ENCODE measurements at places on chromosomes 13 and 19.

- DNase-seq = no peak
- H3K36me3 ChIP-seq = no peaks in the 10 kb centered on the region
- H3K4me3 ChIP-seq = no peak overlapping the region
- H3K27ac ChIP-seq = no peak overlapping the region
These were observed 193.1 kb downstream of the ZIC5 start for GRCh38 chr13:99778500-99778899.

- H3K4me1 ChIP-seq = no peaks in the 10 kb centered on the region
- no peak overlapping the region for H3K4me3 ChIP-seq
- H3K27ac ChIP-seq = no peak overlapping the region
- no peak for DNase-seq
- H3K27me3 ChIP-seq = no peaks in the 10 kb centered on the region
- H3K36me3 ChIP-seq = peaks cover 27% of the 10 kb centered on the region
These were observed 2.0 kb downstream of the ZNF562 start for GRCh38 chr19:9672893-9673292.

- H3K4me3 ChIP-seq = no peak overlapping the region
- no peak for DNase-seq
- no peak overlapping the region for H3K27ac ChIP-seq
- no peaks in the 10 kb centered on the region for H3K4me1 ChIP-seq
These were observed 135.7 kb downstream of the MIPEP start for GRCh38 chr13:23753458-23753857.

DNA sequence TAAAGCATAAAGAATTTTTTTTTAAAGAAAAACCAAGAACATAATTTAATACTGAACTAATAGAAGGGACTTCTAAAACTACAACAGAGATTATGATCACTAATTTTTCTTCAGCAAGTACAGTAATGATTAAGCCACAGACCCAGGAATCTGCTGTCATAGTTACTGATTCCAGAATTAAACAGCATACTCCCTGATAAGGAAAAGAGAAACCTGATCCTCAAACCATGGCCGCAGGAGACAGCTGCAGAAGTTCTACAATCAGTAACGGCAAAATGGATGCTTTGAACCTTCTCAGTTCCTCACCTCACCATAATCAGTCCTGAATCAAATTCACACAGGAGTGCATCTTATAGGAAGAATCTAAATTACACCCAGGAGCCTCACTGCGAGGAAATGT, 939.0 kb upstream of the SLITRK1 start:
- H3K36me3 ChIP-seq = no peaks in the 10 kb centered on the region
- no peaks in the 10 kb centered on the region for H3K27me3 ChIP-seq
- peak; percentile 71 for DNase-seq
- no peak overlapping the region for H3K27ac ChIP-seq

- H3K27me3 ChIP-seq = no peaks in the 10 kb centered on the region
- DNase-seq = no peak
- H3K4me3 ChIP-seq = no peak overlapping the region
- H3K4me1 ChIP-seq = no peaks in the 10 kb centered on the region
These were observed 70.8 kb downstream of the LNX2 start for GRCh38 chr13:27549406-27549981.

GRCh38 chr13:49953560-49953959, 17.4 kb upstream of the SPRYD7 start:
- no peaks in the 10 kb centered on the region for H3K27me3 ChIP-seq
- no peak for DNase-seq
- H3K27ac ChIP-seq = no peak overlapping the region
- no peak overlapping the region for H3K4me3 ChIP-seq

DNA sequence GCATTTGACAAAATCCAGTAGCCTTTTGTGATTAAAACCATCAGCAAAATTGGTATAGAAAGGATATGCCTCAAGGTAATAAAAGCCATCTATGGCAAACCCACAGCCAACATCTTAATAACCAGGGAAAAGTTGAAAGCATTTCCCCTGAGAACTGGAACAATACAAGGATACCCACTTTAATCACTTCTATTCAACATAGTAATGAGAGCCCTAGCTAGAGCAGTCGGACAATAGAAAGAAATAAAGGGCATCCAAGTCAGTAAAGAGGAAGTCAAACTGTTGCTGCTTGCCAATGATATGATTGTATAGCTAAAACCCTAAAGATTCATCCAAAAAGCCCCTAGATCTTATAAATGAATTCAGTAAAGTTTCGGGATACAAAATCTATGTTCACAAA, 1510.3 kb downstream of the PCDH9 start:
- H3K36me3 ChIP-seq = no peaks in the 10 kb centered on the region
- H3K27me3 ChIP-seq = no peaks in the 10 kb centered on the region
- H3K4me3 ChIP-seq = no peak overlapping the region
- H3K27ac ChIP-seq = no peak overlapping the region
- no peaks in the 10 kb centered on the region for H3K4me1 ChIP-seq

DNA sequence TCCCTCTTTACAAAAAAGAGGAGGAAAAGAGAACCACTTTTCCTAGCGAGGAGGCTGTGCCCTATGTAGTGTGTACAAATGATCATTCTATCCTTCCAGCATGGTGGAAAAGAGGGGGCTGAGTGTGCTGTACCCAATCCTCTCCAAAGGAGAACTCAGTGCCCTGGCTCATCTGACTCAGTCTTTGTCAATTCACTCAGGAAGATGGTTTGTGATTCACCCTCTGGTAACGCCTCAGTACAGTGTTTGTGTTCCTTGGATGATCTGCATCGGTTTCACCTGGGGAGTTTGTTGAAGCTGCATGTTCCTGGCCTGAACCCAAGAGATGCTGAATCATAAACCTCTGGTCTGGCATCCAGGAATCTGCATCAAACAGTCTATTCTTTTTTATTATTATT, 18.3 kb upstream of the ENOX1 start:
- no peaks in the 10 kb centered on the region for H3K27me3 ChIP-seq
- DNase-seq = no peak
- H3K4me1 ChIP-seq = no peaks in the 10 kb centered on the region
- H3K27ac ChIP-seq = no peak overlapping the region
- no peaks in the 10 kb centered on the region for H3K36me3 ChIP-seq

GRCh38 chr13:99507054-99507453, 5.8 kb downstream of the TM9SF2 start:
- no peak overlapping the region for H3K4me3 ChIP-seq
- no peak overlapping the region for H3K27ac ChIP-seq
- peaks cover 22% of the 10 kb centered on the region for H3K36me3 ChIP-seq
- DNase-seq = no peak
- H3K27me3 ChIP-seq = no peaks in the 10 kb centered on the region

GRCh38 chr13:49356223-49356622, 87.6 kb downstream of the CAB39L start:
- no peaks in the 10 kb centered on the region for H3K27me3 ChIP-seq
- DNase-seq = no peak
- H3K36me3 ChIP-seq = no peaks in the 10 kb centered on the region
- no peaks in the 10 kb centered on the region for H3K4me1 ChIP-seq
- H3K27ac ChIP-seq = no peak overlapping the region

- no peaks in the 10 kb centered on the region for H3K36me3 ChIP-seq
- no peak overlapping the region for H3K4me3 ChIP-seq
- no peaks in the 10 kb centered on the region for H3K4me1 ChIP-seq
- H3K27ac ChIP-seq = no peak overlapping the region
- peak; percentile 51 for DNase-seq
- peaks cover 29% of the 10 kb centered on the region for H3K27me3 ChIP-seq
These were observed 9.9 kb downstream of the LMTK3 start for GRCh38 chr19:48501494-48502349.

- H3K27ac ChIP-seq = no peak overlapping the region
- DNase-seq = no peak
- H3K4me1 ChIP-seq = peaks cover 8% of the 10 kb centered on the region
- no peaks in the 10 kb centered on the region for H3K27me3 ChIP-seq
- H3K36me3 ChIP-seq = no peaks in the 10 kb centered on the region
- no peak overlapping the region for H3K4me3 ChIP-seq
These were observed 11.8 kb downstream of the PPP1R37 start for GRCh38 chr19:45104658-45105349.

DNA sequence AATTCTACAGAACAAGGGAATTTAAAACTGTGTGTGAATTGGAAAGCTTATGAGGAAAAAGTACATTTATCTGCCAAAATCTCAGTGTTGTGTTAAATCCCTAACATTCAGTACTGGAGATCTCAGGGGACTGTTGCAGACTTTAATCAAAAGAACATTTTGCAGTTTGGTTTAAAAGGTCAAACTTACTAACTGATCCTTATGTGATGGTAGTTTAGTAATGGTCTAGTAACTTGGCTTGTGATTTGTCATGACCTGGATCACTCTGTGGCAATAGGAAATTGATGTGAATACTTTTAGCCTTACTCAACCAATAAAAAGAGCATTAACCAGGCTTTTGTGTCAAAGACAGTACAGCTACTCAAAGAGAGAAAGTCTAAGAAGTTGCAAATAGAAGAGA, 862.1 kb upstream of the MIR17HG start:
- no peak overlapping the region for H3K4me3 ChIP-seq
- no peak for DNase-seq
- H3K36me3 ChIP-seq = no peaks in the 10 kb centered on the region
- H3K27ac ChIP-seq = no peak overlapping the region
- no peaks in the 10 kb centered on the region for H3K27me3 ChIP-seq

- H3K36me3 ChIP-seq = no peaks in the 10 kb centered on the region
- no peaks in the 10 kb centered on the region for H3K4me1 ChIP-seq
- no peak for DNase-seq
- H3K27me3 ChIP-seq = no peaks in the 10 kb centered on the region
- no peak overlapping the region for H3K4me3 ChIP-seq
These were observed 1156.5 kb downstream of the OLFM4 start for GRCh38 chr13:54185101-54185500.

DNA sequence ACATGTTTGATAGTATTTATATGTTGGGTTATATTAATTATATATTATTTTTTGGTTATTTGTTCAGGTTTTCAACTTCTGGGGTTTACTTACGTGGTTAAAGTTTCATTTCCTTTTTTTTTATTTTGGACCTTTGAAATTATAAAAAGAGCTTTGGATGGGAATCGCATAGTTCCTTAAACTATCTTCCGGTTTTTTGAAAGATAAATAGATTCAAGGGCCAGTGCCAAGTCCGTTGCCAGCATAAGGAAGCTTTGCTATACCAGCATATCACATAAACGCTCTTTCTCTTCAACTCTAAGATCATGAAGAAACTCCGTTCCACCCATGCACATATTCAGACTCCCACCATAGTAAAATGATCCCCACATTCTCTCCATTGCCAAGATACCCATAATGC, 7.4 kb upstream of the OXGR1 start:
- no peak for DNase-seq
- H3K4me3 ChIP-seq = no peak overlapping the region
- H3K27me3 ChIP-seq = no peaks in the 10 kb centered on the region
- H3K4me1 ChIP-seq = peaks cover 7% of the 10 kb centered on the region
- H3K36me3 ChIP-seq = no peaks in the 10 kb centered on the region

DNA sequence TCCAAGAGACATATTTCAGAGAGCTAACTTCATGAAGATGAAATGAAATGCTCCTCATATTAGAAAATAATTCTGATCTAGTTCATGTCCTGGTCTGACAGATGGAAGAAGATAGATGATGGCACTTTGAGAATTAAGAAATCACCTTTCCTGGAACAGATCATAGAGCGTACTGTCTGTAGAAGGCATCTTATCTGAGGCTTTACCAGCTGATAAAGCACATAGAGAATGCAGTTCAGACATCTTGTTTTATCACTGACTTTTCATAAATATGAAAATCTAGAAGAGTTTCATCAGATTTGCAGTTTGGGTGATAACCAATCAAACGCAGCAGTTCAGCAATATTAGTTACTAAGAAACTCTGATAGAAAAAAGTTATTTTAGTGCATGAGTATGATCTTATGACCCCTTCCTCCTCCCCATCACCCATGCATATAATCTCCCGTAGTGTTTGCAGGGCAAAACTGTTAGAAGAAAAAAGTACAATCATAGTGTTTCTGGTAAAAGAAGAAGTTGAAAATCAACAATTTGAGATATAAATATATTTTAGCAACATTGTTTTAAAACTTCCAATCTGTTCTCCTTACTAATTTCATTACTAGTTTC, 585.2 kb downstream of the PCDH9 start:
- H3K4me1 ChIP-seq = no peaks in the 10 kb centered on the region
- DNase-seq = no peak
- no peaks in the 10 kb centered on the region for H3K27me3 ChIP-seq
- no peaks in the 10 kb centered on the region for H3K36me3 ChIP-seq
- H3K27ac ChIP-seq = no peak overlapping the region

DNA sequence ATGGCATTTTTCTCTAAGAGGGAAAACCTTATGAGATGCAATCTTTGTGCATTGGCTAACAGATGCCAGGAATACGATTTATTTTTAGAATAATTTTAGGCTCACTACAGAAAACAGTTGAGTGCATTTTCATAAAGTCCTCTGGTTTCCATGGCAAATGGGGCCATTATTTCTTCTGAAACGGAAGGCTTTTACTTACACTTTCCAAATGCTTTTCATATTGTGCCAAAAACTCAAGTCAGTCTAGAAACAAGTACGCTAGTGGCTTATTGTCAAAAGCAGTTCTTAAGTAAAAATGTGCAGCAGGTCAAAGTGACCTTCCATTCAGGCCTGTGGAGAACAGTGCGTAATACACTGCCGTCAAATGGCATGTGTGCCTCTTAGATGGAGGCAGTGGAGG, 628.7 kb downstream of the EFNB2 start:
- no peaks in the 10 kb centered on the region for H3K27me3 ChIP-seq
- no peak for DNase-seq
- H3K36me3 ChIP-seq = no peaks in the 10 kb centered on the region
- H3K4me1 ChIP-seq = no peaks in the 10 kb centered on the region
- no peak overlapping the region for H3K4me3 ChIP-seq

GRCh38 chr19:28504727-28505126, 708.2 kb downstream of the UQCRFS1 start:
- peaks cover 11% of the 10 kb centered on the region for H3K27me3 ChIP-seq
- no peak for DNase-seq
- no peak overlapping the region for H3K4me3 ChIP-seq
- H3K27ac ChIP-seq = no peak overlapping the region
- H3K4me1 ChIP-seq = no peaks in the 10 kb centered on the region

GRCh38 chr19:19263886-19264487, 9.1 kb downstream of the TM6SF2 start:
- no peaks in the 10 kb centered on the region for H3K4me1 ChIP-seq
- H3K4me3 ChIP-seq = no peak overlapping the region
- H3K27ac ChIP-seq = no peak overlapping the region
- H3K27me3 ChIP-seq = no peaks in the 10 kb centered on the region

DNA sequence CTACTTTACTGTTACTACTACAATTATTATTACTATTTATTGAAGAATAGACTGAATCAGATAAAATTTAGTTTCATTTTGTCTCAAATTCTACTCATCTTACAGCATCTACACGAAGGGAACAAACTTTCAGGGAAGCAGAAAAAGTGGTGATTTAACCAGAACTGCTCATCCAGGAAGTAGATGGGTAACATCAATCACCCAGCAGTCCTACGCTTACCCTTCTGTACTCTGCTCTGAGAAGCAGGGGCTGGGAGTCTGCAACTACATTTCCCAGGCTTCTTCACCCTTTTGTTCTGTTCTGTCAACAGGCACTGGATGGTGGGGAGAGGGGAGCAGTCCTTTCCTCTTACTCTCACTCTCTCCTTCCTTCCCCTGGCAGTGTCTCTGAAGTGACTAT, 31.4 kb upstream of the GGACT start:
- peaks cover 3% of the 10 kb centered on the region for H3K36me3 ChIP-seq
- no peaks in the 10 kb centered on the region for H3K27me3 ChIP-seq
- no peak overlapping the region for H3K27ac ChIP-seq
- no peaks in the 10 kb centered on the region for H3K4me1 ChIP-seq
- no peak for DNase-seq

All from SJCRH30 (cell line).